H1 (cell line): ENCODE measurements at places on chromosomes 7 and 10.

DNA sequence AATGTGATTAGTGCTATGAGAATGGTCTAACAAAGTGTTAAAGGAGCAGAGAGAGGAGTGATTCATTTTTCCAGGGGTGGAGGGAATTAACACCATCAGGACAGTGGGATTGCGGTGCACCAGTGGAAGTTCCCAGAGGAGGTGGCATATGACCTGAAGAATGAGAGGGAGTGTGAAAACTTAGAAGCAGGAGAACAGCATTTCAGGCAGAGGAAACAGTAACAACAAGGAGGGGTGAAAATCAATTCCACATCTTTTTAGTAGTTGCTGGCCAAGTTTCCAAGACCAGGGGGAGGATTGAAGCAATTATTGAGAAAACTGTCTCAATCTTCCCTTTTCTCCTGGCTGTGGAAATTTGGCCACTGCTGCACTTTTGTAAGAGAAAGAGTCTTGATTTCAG lies 23.7 kb upstream of the CCDC172 start:
- no peak overlapping the region for H3K27ac ChIP-seq
- H3K36me3 ChIP-seq: no peaks in the 10 kb centered on the region
- no peak for DNase-seq
- H3K4me1 ChIP-seq: no peaks in the 10 kb centered on the region
- no peak overlapping the region for H3K4me3 ChIP-seq

GRCh38 chr10:119715628-119716505 lies 10.0 kb upstream of the INPP5F start:
- no peak overlapping the region for H3K27ac ChIP-seq
- H3K36me3 ChIP-seq: no peaks in the 10 kb centered on the region
- H3K4me1 ChIP-seq: no peaks in the 10 kb centered on the region; the same call in 1 of the 2 replicates
- no peaks in the 10 kb centered on the region for H3K27me3 ChIP-seq
- no peak for DNase-seq

DNA sequence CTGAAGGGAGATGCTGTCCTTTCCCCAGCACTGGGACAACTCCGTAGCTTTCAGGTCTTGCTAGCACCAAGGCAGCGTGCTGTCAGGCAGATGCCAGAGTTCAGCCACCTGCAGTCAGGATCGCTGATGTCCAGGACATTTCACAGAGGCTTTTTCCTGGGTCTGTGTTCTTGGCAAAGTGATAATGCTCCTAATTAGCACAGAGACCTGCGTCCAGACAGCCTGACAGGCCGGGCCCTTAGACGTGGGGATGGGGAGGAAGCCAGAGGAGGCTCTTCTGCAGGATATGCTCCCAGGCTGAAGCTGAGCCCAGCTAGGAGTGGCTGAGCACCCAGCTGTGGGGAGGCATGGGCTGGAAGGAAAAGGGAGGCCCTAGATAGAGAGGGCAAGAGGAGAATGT lies 82.5 kb upstream of the TBX20 start:
- 0 out of 2 replicates have a peak, but pooled peaks cover 2% of the 10 kb centered on the region for H3K4me1 ChIP-seq
- H3K4me3 ChIP-seq: no peak overlapping the region
- no peak overlapping the region for H3K27ac ChIP-seq

DNA sequence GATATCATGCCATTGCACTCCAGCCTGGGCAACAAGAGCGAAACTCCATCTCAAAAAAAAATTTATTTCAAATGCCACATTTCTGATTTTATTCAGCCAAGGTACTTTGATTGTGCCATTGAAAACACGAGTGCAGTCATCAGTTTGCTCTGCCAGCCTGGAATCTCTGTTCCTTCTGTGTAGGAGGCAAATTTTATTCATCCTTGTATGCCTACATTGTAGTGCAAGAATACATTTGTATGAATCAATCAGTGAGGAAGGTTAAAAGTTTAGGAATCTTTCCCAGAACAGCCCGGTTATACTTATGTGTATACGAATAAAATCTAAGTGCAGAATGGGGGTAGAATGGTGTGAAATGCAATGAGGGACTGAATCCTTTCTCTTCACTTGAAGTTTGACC lies 886 bp upstream of the TET1 start:
- H3K27me3 ChIP-seq: no peaks in the 10 kb centered on the region
- H3K27ac ChIP-seq: no peak overlapping the region
- no peaks in the 10 kb centered on the region for H3K36me3 ChIP-seq
- peaks cover 2% of the 10 kb centered on the region for H3K4me1 ChIP-seq
- DNase-seq: no peak
- H3K4me3 ChIP-seq: no peak overlapping the region

DNA sequence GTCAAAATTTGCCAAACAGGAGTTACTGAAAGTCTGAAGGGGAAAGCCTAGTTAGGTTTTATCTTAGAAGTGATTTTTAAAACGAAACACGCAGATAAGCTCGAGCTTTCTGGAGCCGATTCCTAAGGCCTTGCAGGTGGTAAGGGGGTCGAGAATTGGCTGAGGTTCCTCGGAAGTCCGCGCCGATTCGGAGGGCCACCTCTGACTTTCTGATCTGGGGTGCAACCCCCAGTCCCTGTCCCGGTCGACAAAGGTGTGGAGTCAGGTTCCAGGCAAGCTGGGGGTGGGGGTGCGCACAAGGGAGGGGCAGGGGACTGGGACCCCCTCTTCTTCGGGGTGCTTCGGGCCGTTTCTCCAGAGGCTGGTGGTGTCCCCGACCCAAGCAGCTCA lies 701 bp upstream of the CUL1 start:
- no peaks in the 10 kb centered on the region for H3K27me3 ChIP-seq
- peaks cover 14% of the 10 kb centered on the region for H3K4me1 ChIP-seq
- no peak for DNase-seq
- H3K36me3 ChIP-seq: no peaks in the 10 kb centered on the region

- DNase-seq: no peak
- H3K27ac ChIP-seq: no peak overlapping the region
- no peak overlapping the region for H3K4me3 ChIP-seq
- H3K36me3 ChIP-seq: no peaks in the 10 kb centered on the region
- no peaks in the 10 kb centered on the region for H3K4me1 ChIP-seq
These were observed 153.0 kb downstream of the TNS3 start for GRCh38 chr7:47428768-47429472.

GRCh38 chr7:137417464-137417863 lies 73.9 kb upstream of the PTN start:
- no peak for DNase-seq
- no peak overlapping the region for H3K27ac ChIP-seq
- H3K4me3 ChIP-seq: no peak overlapping the region
- no peaks in the 10 kb centered on the region for H3K27me3 ChIP-seq

GRCh38 chr7:104926601-104927041 lies 87.4 kb upstream of the KMT2E start:
- no peak overlapping the region for H3K27ac ChIP-seq
- no peak overlapping the region for H3K4me3 ChIP-seq
- no peak for DNase-seq
- peaks cover 3% of the 10 kb centered on the region; the same call in 1 of the 2 replicates for H3K4me1 ChIP-seq

- H3K27ac ChIP-seq: no peak overlapping the region
- H3K4me3 ChIP-seq: no peak overlapping the region
- DNase-seq: no peak
- H3K36me3 ChIP-seq: peaks cover 95% of the 10 kb centered on the region
- no peaks in the 10 kb centered on the region for H3K27me3 ChIP-seq
These were observed 11.7 kb downstream of the CASP2 start for GRCh38 chr7:143299840-143300239.
